ENCODE measurements at places on chromosomes 12 and 14.

DNA sequence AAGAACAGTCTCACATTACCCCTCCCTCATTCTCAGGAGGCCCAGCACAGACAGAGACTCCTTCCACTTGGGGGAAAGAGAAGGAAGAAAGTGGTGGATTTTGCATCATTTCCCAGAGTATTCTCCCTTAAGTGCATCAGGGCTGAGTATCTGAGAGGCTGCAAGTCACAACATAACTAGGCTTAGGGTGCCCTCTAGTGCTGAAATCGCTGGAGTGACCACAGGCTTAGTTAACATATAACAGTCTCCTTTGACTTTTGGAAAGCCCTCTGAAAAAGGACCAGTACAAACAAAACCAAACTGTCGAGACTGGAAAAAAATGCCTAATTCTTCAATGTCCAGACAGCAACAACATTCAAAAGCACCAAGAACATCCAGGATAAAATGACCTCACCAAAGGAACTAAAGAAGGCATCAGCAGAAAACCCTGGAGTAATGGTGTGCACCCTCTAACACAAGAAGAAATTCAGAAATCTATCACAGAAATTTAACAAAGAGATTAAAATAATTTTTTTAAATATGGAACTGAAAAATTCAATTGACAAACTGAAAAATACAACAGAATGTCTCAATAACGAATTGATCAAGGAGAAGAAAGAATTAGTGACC lies 412.3 kb downstream of the RPS29 start:
- DNase-seq, result no peak

DNA sequence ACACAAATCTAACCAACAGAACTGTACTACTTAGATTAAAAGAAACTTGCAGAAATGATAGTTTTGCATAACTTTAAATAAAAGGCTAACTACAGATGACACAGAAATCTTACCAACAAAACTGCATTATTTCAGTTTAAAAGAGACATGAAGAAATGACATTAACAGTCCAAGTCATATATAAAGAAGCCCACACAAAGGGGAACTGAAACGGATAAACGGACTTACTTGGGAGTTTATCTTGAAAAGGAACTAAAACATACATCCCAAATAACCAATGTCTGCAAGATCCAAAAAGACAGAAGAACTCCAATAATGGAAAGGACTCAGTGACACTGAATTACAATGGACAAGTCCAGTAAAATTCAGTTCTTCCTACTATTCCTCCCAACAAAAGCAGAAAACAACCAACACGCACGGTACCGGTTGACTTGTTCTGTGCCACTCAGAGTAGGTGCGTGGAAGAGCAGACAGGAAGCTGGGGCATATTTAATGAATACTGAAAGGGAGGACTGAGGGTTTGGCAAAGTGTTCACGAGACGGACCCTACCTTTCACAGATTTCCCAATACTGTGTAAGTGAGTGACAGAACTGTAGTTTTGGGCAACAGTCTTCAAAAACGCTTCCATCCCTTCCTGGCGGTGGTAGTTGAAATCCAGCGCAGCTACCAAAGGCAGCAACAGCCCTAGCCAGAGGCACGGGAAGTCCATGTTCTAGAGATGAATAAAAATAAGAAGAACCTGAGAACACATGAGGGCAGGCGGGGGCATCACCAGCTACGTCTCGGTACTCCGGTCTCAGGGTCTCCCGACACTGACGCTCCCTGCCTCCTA lies 627 bp downstream of the CPM start:
- DNase-seq, result no peak

GRCh38 chr12:103909811-103910210 lies 20.4 kb upstream of the HSP90B1 start:
- DNase-seq, result no peak

- DNase-seq, result no peak
Observed at GRCh38 chr12:12705838-12706520, 10.0 kb upstream of the GPR19 start.

DNA sequence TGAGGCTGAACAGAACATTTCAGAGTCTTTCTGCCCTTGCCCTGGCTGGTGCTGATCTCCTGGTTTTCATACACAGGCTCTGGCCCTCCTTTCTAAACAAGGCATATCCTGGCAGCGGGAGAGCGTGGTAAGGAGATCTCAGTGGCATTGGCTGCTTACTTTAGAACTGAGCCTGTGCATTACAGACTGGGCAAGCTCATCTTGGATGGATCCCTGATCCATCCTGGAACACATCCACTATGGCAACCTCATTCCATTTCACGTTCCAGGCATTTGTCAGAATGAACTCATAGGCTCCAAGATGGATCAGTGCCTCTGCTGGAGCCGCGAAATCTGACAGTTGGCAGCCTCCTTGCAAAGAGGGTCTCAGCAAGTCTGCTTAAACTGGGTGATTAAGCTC lies 224.5 kb upstream of the PELI2 start:
- no peak for DNase-seq

DNA sequence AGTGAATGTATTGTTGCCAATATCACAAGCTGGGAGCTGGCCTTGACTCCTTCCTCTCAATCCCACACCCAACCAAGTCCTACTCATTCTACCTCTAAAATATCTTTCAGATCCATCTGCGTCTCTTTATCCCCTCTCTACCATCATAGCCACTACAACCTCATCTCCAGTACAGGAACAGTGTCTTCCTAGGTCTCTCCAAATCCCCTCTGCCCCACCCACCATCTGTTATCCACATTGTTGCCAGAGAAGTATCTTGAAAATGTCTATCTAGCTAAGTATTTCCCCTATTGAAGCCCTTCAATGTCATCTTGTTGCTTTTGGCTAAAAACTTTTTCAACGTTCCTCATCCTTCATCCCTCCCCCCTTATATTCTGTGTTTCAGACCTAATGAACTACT lies 244.7 kb downstream of the C12orf75 start:
- no peak for DNase-seq

DNA sequence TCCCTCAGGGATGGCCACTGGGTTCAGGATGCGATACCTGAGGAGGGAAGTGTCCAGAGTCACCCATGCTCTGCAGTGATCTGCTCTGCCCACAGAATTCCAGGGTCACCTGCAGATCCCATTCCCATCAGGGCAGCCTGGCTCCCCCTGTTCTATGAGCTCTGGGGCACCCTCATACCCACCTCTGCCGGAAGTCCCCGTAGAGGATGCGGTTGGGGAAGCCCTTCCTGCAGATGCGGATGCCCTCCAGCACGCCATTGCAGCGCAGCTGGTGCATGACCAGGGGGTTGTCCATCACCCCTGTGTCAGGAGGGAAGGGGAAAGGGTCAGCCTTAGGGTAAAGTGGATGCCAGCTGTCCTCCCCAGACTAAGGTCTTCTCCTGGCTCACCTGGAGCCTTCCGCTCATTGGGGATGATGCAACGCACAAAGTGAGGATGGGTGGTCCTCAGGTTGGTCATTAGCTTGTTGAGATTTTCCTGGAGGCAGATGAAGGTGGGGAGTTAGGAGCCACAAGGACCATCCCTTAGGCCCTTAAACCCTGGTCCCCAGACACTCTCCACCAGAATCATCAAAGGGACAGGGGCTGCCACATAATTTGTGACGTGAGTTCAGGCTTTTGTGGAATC lies 11.2 kb downstream of the MYH6 start:
- no peak for DNase-seq

DNA sequence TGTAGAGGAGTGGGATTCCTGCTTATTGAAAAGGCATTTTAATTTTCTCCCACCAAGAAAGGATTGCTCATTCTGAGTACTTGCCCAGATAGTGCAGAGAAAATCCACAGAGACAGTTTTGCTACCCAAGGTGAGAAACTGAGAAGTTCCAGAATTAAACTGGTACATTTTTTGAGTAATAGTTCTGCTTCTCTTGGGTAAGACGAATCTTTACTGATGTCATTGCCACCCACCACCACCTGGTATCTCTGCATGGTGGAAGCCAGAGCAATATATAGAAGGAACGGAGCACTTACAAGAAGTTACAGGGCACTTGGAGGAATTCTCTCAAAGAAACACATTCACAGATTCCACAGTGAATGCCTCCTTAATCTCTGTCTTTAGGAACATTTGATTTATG lies 20.7 kb upstream of the FRMD6 start:
- no peak for DNase-seq

DNA sequence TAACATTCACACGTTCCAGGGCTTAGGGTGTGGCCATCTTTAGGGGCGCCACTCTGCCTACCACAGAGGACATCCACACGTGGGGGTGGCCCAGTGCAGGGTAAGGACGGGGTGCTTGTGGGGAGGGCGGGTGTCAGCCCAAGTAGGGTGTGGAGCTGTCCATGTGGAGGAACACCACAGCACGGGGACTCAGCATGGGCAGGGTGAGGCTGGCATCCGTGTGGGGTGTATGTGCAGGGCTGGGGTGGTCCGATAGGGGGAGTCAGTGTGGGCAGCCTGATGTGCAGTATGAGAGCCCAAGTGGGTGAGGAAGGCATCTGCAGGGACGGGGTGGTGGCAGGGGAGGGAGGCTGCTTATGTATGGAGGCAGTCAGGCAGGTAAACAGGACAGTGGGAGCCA lies 17.7 kb downstream of the PSMC1 start:
- no peak for DNase-seq
